Stimulated activated CD4-positive, alpha-beta T cell treated with anti-CD3 and anti-CD28 coated beads, TNF-alpha, amount 100 ng/mL, for 1 hour (primary cell): ENCODE measurements at places on chromosomes 12 and 14.

DNA sequence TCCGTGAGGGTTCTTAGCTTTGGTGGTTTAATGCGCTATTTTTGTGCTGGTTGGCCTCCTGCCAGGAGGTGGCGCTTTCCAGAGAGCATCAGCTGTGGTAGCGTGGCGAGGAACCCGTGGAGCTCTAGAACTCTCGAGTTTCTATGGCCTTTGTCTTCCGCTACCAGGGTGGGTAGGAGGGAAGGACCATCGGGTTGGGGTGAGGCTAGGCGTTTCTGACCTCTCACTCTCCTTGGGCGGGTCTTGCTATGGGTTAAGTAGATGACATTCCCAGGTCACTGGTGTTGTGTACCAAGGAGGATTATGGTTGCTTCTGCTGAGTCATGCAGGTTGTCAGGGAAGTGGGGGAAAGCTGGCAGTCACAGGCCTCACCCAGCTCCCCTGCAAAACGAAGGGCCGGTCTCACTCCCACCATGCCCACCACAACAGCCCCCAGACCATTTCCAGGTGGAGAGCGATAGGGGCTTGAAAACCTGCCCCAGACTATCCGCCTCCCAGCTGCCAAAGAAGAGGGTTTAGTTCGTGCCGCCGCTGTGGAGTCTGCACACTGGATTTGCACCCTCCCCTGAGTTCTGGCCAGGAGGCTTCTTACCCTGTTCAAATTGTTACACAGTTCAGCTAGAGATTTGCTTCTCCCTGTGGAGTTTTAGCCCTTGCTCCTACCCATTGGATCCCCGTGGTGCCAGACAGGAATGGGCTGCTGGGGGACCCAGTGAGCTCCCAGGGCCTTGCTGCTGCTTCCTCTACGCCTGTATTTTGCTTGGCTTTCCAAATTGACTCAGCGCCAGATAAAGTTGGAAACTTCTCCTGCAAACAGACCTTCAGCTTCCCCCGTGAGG lies 21.9 kb downstream of the RNFT2 start:
- no peak for DNase-seq

- DNase-seq = no peak
These were observed 192.6 kb upstream of the CCDC196 start for GRCh38 chr14:66293533-66294105.

DNA sequence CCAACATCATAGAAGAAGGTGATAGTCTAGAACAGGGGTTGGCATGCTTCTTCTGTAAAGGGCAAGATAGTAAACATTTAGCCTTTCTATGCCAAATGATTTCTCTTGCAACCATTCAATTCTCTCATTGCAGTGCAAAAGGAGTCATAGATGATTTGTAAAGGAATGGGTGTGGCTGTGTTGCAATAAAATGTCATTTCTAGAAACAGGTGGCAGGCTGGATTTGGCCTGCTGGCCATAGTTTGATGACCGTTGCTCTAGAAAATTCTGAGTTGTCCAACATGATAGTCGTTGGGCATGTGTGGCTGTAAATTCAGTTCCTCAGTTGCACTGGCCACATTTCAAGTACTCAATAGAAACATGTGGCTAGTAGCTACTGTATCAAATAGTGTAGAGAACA lies 21.7 kb downstream of the SMCO2 start:
- DNase-seq = no peak

GRCh38 chr14:57725399-57726077 lies 140.4 kb downstream of the SLC35F4 start:
- DNase-seq = no peak

- DNase-seq = no peak
These were observed 413.4 kb upstream of the TBX3 start for GRCh38 chr12:115097416-115097815.

DNA sequence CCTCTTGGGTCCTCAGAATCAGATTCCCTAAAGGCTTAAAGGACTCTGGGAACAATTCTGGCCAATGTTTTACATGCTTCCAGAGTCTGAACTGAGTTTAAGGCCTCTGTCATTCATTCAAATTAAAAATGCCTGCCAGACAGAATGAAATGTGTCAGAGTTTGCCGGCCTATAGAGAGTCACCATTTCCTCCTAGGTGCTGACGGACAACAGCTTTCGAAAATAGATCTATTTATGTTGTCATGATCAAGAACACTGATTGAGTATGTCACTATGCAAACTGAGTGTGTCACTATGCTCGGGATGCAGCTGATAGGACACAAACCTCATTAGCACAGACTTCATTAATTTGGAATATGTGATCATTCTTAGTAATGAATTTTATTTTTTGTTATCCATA lies 151.4 kb upstream of the TMCC3 start:
- DNase-seq = no peak

- DNase-seq = peak; percentile 15
These were observed 4.4 kb upstream of the C1RL start for GRCh38 chr12:7113389-7113871.

- DNase-seq = no peak
These were observed 90.7 kb downstream of the SINHCAF start for GRCh38 chr12:31234955-31235867.

GRCh38 chr12:43957732-43958372 lies 122.0 kb downstream of the TMEM117 start:
- DNase-seq = no peak

DNA sequence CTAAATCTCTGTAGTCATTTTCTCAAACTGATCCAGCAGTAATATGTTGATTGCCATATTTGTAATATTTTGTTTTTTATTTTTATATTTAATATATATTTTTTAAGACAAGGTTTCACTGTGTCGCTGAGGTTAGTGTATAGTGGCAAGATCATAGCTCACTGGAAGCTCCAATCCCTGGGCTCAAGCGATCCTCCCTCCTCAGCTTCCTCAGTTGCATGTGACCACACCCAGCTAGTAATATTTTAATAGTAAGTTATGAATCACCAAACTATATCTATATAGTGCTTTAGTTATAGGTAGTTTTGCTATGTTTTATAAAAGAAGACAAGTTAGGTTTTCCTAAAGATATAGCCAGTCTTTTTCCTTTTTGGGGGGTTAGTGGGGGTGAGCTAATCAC lies 22.0 kb upstream of the LRIG3 start:
- no peak for DNase-seq

GRCh38 chr12:121537814-121538698 lies 42.8 kb downstream of the KDM2B start:
- no peak for DNase-seq

DNA sequence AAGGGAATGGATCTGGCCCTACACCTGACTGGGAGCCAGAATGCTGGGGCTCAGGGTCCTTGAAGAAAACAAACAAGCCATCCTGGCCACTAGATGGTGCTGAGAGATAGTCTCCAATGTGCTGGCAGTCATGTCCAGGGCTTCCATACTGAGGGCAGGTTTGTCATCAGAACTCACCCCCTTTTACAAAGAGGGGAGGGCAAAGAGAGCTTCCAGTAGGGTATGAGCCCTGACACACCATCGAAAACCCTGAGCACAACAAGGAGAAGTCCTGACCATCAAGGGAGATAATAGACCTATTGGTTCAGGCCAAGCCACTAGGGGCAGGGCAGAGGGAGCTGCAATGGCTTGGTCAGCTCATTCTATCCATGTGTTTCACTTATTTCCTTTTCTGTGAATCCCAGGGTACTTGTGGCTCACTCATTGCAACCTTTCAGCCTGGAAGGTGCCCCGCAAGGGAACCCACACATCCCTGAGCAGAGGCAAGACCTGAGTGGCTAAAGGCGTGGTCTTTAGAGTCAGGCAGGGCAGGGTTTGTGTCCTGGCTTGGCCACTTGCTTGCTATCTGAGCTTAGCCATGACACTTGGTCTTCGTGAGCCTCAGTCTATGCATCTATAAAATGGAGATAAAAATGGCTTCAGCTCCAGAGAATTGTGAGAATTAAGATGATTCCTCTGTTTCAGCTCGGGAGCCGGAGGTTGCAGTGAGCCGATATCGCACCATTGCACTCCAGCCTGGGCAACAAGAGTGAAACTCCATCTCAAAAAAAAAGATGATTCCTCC lies 6.2 kb upstream of the PLEKHH1 start:
- DNase-seq = no peak

- DNase-seq = no peak
These were observed 47.4 kb upstream of the ABCC9 start for GRCh38 chr12:21988619-21989018.

DNA sequence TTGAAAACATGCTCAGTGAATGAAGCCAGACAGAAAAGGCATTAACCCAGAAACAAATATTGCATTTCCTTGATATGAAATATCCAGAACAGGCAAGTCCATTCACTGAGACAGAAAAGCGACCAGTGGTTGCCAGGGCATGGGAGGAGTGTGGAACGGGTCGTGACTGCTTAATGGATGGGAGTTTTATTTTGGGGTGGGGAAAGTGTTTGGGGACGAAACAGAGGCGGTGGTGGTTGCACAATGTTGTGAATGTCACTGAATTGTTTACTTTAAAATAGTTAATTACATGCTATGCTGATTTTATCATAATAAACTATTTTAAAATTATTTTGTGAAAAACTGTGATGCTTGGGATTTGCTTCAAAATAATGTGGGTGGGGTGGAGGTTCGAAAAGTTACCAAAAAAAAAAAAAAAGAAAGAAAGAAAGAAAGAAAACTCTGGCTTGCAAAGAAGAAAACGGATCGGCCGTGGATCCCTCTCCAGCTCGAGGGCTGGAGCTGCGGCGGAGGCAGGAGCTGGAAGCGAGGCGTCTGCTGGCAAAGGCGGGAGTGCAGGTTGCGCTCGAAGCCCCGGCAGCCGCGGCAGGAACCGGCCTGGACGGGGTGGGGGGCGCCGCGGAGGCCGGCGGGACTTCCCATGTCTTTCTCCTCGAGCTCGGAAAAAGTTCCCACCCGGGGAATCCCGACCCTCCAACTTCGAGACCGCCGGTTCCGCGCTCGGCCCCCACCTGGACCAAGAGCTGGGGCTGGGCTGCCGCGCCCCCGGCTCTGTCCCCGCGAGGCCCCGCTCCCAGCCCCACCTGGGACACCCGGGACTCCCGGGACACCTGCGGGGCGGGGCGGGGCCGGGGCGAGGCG lies 524 bp upstream of the P2RX2 start:
- no peak for DNase-seq
